ENCODE measurements at places on chromosomes 3 and 15.

DNA sequence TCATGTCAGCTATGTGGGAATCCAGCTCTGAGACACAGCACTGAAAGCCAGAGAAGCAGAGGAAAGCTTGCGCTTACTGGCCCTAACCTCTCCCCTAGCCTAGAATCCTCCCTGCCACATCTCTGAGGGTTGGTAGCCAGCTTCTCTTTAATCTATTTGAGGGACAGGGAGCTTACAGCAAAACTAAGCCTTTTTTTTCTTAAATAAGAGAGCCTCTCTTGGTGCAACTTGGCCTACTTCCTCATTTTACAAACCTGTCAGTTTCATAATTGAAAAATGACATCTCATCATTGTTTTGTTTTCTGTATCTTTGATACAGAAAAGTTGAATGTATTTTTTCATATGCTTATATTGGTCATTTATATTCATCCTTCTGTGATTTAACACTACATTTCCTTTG is 193.9 kb downstream of the ZNF621 start:
- DNase-seq = no peak

DNA sequence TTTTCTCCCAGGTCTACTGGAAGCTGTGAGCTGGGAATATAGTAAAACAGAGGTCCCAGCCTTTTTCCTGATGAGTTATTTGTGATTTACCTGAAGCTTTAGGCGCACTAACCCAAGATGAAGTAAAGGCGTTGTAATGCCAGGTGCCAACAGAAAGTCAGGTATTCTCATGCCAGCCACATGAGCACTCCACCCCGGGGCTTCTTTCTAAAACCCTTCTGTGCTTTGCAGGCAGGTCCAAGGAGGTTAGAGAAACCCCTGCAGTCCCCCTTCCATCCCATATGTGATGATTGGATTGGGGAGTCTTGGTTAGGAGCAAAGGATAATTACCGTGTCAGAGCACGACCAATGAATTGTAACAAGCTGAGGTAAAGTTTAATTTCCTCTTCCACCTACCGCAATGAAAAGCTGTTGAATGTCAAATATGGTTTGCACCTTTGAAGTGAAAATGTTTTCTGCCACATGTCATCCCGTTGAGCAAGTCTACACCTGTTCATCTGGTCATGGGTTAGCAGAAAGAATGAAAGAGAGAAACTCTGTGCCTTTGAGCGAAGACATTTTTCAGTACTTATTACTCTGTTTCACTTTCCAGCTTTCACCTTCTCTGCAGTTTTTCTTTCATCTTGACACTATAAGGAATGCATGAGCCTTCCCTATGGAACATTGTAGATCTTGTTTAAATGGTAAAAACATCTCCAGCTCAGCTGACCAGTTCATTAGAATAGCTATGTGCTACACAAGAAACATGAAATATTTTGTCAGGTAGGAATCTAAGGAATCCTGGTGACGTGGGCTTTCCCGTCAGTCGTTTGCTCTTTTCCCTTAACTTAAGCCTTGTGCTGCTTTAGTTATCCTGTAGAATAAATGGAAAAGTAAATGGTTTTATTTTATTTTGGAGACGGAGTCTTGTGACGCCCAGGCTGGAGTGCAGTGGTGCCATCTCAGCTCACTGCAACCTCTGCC is 204.6 kb upstream of the IL12A start:
- no peak for DNase-seq

DNA sequence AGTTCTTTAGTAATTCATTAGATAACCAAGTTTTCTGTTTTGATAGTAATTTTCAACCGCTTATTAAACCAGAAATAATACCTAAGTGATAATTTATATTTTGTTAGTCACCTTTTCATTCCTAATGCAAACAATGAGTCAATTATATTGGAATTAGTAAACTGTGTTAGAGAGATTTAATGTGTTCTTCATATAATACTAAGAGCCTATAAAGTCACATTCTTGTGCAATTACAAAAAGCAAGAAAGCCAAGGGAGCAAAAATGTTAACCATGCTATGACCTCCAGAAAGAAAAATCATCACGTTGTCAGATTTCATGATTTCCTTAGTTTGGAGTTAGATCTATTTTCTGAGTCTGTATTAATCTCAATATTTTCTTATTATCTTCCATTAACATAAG is 108.8 kb upstream of the SAMMSON start:
- DNase-seq = no peak

- DNase-seq = no peak
Measured at GRCh38 chr3:23240171-23240785, 37.2 kb downstream of the UBE2E2 start.

- no peak for DNase-seq
Measured at GRCh38 chr15:99117563-99118257, 12.8 kb downstream of the SYNM start.

DNA sequence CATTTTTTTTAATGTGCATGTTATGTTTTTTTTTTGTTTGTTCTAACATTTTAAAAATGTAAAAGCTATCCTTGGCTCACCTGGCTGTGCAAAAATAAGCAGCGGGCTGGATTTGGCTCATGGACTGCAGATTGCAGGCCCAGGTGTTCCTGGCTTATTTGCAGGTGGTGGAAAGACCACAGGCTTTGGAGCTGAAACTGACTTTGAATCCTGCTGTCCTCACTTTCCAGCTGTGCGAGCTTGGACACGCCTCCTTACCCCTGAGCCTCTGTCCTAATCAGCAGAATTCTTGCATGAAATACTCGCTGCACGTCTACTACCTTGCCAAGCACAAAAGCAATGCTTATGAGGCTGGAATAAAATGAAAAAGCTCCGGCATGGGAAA is 188.7 kb upstream of the TPM1 start:
- no peak for DNase-seq

DNA sequence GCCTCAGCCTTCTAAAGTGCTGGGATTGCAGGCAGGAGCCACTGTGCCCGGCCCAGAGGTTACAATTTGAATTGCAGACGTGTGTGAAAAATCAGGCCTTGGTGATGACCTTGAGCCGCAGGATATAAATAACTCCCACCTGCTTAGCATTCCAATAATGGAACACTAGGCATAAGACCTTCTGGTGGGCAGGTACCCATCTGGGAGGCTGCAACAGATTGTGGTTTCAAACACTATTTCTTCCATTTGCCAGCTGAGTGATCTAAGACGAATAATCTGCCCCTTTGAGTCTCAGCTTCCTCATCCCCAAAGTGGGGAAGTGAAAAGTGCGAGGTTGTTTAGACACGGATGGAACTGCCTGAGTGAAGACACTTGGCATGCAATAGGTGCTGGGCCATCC is 47.7 kb upstream of the HERC1 start:
- no peak for DNase-seq

GRCh38 chr3:33439546-33440327 is 468 bp downstream of the UBP1 start:
- peak; percentile 34 for DNase-seq

GRCh38 chr3:45793482-45794176 is 2.7 kb downstream of the SLC6A20 start:
- peak; percentile 62 for DNase-seq

GRCh38 chr3:57746156-57747010 is 9.7 kb upstream of the SLMAP start:
- DNase-seq = no peak

- DNase-seq = no peak
Measured at GRCh38 chr15:32641517-32642059, at the start of gene SCG5. Gene SCG5, plus strand, starts transcription at chr15:32641710. Its CDS starts 1,883 bp downstream, at chr15:32643593.

DNA sequence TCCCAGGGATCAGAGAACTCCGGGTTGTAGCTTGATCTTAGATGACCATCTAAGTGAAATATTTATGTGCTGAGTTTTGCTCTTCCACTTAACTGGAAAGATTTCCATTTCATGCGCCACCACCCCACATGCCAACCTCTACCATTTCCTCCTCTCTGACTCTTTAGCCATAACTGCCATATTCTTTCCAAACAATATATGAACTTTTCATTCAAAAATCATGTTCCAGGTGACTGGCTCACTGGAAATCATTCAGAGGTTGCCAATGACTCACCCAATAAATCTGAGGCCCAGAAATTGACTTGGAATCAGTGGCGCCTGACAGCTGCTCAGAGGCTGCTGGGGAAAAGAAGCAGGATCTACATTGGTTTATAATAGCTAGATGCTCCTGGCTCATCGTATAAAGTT is 31.6 kb upstream of the FAM174B start:
- no peak for DNase-seq

DNA sequence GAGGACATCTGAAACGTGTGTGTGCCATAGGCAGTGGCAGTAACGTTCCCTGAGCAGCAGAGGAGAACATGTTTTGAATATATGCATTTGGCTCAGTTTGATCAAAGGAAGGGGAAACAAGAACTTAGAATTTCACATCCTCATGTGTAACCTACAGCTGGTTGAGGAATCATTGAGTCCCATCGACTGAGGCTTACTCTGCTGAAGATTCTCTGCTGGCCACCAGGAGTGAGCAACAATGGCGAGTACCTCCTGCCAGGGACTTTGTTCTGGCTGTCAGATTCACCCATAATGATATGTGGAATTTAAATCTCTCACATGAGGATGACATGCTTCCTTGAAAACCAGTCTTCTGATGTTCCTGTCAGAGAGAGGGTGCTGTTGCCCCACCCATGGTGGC is 21.3 kb downstream of the GORASP1 start:
- DNase-seq = no peak

- no peak for DNase-seq
Measured at GRCh38 chr3:140428380-140428779, 249.5 kb upstream of the TRIM42 start.

GRCh38 chr3:9226326-9226725 is 23.1 kb downstream of the SRGAP3 start:
- no peak for DNase-seq

DNA sequence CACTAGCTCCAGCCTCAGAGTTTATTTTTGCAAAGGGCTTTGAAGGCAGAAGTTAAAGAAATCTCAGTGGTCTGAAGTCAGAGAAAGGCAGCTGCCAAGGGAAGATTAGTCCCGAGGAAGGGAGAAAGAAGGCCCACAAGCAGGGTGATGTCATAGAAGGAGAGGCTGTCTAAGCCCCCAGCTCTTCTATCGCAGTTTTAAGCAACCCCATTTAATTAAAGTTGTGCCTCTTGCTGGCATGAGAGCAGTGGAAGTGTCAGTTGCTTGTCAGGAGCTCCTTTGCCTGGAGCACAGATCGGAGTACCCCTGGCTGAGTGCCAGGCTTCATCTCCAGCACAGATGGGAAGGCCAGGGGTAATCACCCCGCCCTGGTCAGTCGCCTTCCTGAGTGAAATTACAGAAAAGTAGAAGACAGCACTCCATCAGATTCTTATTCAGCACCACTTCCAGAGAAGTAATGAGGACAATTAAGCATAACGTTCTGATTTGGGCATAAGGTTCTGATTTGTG is 530.7 kb downstream of the EPHB1 start:
- no peak for DNase-seq

DNA sequence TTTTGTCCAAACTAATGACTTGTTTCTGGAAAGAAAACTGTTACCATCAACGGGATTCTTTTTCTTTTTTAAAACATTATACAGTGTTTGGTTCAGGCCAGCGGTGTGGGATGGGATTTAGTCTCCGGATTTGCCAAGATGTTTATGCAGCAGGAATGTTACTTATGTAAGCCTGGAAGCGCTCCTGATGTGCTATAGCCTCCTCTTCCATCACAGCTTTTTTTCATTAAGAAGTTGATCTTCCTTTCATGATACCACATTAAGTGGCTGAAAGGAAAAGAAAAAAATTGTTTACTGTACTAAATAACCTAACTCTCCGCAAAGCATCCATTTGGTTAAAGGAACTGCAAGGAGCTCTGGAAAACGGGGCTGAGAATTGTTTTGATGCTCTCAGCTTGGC is 120.5 kb upstream of the ALDH1A3 start:
- no peak for DNase-seq

DNA sequence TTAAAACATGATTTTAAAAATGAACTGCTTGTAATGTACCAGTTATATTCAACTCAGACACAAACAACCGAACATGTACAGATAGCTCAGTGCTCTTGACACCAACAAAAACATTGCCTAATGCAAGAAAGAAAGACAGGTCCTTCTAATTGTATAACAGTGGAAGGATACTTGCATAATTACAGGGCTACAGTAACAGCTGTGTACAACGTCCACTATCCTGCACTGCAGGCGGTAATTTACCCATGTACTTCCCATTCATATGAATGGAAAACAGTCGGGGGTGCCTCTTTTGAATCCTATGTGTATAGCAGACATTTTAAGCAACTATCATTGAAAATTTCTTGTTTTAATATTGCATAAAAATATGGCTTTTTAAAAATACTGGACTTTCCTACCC is 41.1 kb upstream of the PLSCR5 start:
- DNase-seq = no peak

DNA sequence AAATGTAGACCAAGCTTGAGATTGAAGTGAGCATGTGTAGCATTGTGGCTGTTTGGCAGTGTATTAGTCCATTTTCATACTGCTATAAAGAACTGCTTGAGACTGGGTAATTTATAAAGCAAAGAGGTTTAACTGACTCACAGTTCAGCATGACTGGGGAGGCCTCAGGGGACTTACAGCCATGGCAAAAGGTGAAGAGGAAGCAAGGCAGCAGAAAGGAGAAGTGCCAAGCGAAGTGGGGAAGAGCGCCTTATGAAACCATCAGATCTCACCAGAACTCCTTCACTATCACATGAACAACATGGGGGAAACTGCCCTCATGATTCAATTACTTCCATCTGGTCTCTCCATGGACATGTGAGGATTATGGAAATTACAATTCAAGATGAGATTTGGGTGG is 8.6 kb upstream of the CERS3 start:
- DNase-seq = no peak

GRCh38 chr15:45112591-45113379 is 1.2 kb downstream of the DUOX2 start:
- no peak for DNase-seq

DNA sequence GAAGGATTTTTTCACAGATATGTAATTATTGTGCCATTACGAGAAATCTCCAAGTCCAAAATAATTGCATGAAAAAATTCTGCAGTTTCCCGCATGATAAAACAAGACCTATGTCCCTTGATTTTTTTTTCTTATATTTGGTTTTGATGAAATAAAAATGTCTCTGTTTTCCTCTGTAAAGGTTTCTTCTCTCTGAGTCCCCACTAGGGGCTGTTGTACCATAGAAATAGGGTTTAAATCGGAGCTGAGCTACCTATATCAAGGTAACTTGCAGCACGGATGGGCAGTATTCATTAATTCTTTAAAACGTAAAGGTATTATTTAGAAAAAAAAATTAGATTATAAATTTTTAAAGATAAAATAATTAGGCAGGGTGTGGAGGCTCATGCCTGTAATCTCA is 66.6 kb upstream of the IGF1R start:
- no peak for DNase-seq

Measured in lower leg skin (tissue), 4 donors.